ENCODE measurements at places on chromosomes 5 and 9.

- DNase-seq = peak; percentile 93
Measured at GRCh38 chr9:136551401-136552116, 5.7 kb upstream of the NOTCH1 start.

DNA sequence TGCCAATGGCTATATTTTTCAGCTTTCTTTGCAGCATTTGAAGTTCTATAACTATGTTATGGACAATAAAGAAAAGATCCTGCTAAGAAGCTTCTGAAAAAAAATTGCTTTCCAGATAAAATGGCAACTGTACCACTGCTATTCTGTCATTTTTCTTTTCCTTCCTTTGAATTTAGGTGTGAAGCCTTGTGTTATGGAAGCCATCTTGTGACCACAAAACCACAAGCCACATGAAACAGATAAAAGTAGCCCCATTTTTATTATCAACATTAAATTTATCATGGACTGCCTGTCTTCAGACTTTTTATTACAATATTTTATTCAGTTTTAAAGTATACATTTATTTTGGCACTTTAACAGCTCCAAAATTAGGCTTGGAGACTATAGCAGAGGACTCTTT lies 289.9 kb upstream of the ACTBL2 start:
- no peak for DNase-seq

DNA sequence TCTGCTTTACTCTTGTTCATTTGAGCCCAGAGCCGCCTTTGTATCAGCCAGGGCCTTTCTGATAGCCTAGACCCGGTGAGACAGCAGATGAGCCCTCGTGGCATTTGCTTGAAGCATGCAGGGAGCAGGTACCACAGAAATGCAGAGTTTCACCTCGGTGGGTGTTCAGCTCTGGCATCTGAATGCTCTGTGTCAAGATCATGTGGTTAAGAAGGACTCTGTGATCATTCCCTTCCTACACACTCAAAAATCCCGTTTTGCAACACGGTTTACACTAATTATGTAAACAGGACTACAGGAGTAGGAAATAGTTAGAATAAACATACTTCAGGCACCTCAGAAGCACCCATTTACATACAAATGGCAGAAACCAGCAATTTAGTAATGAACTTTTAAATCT lies 67.2 kb downstream of the MVB12B start:
- DNase-seq = peak; percentile 29

GRCh38 chr9:93930070-93930469 lies 25.1 kb downstream of the BARX1 start:
- no peak for DNase-seq

- DNase-seq = no peak
Measured at GRCh38 chr5:159105145-159106053, 5.7 kb upstream of the EBF1 start.

- no peak for DNase-seq
Measured at GRCh38 chr9:79976257-79977073, 404.7 kb downstream of the TLE4 start.

All from aorta (tissue), 5 donors.